Right lung (tissue), 10 donors: ENCODE measurements at places on chromosomes 12 and 14. TPM values are rescaled to one million over a fixed set of nuclear protein-coding genes. Genes with fewer than 3 reads are reported as not detected.

The MYO1A gene
- 0.18 TPM for polyA plus RNA-seq

- DNase-seq = no peak
These were observed 42.0 kb downstream of the GPATCH2L start for GRCh38 chr14:76193696-76194095.

- DNase-seq = peak; percentile 45
These were observed 457.0 kb downstream of the PCNX1 start for GRCh38 chr14:71363946-71364925.

The NRIP2 gene
- polyA plus RNA-seq = 8.3 TPM

DNA sequence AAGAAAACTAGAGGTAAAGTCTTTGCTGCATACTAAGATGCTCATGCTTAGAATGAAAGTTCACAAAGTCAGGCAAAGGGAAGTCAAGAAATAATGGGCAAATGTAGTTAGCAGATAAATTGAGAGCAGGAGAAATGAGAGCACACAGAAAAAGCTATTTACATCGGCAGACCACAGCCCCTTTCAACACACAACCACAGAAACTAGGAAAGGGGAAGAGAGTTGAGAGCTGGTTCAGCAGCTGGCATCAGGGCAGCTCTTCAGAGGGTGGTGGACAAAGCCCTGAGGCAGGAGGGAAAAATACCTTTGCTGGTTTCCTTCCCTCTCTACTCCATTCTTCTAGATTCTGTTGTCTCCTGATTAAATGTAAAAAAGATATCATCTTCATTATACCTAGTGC, 95.4 kb upstream of the ANO4 start:
- no peak for DNase-seq

The GPR135 gene
- 6.0 TPM for polyA plus RNA-seq

GRCh38 chr14:74566174-74567141, 45.6 kb downstream of the LTBP2 start:
- no peak for DNase-seq

GRCh38 chr14:51972566-51972965, 16.8 kb upstream of the RTRAF start:
- DNase-seq = no peak

The TIMELESS gene
- polyA plus RNA-seq = 26.5 TPM

The CCNT1 gene
- 24.0 TPM for polyA plus RNA-seq

The ALDH2 gene
- polyA plus RNA-seq = 100 TPM

The BDKRB1 gene
- polyA plus RNA-seq = 0.21 TPM

The RFX4 gene
- not detected for polyA plus RNA-seq
